ENCODE measurements at places on chromosomes 11 and 22.
A peak's percentile ranks its signal among the peaks of the same experiment; 100 is the strongest.

DNA sequence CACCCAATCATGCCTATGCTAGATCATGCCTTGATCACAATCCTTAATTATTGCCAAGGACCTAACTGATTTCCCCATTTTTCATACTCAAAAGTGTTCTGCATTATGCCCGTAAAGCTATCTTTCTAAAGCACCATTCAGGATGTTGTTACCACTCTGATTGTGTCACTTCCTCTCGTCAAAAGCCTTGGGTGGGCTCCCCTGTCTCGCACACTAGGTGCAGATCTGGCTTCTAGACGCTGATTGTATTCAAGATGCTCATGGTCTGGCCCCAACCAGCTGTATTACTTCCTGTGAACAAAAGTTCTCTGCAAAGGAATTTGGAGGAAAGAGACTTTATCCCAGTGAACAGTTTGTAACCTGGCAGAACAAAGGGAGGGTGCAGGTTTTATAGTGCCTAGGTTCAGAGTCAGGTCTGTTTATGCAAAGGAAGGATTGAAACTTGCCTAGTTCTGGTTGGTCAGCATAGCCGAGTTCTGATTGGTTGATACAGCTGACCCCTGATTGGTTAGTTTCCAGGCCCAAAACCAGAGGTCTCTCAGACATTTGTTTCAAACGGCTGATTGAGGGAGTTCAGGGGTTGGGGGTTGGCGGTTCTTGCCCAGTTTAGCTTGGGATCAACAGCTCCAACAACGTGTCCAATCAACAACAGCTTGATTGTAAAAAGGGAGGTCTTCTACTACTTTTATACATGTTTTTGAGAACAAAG lies 25.4 kb downstream of the ATG13 start:
- DNase-seq = no peak

DNA sequence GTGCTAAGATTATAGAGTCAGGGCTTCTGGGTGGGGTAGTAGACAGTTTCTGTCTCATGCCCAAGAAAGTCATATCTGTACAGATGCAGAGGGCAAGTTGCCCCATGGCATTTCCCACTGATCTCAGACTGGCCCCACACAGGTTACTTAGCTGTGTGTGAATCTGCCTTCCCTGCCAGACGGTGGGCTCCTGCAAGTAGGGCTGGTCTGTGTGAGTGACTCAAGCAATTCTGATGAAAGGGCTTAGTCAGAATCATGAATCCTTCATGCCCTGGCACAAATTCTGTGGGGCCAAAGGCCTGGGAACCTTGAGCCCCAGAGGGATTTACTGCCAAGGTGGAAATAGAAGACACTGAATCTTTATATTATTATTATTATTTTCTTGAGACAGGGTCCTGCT lies 30.4 kb downstream of the USH1C start:
- no peak for DNase-seq

DNA sequence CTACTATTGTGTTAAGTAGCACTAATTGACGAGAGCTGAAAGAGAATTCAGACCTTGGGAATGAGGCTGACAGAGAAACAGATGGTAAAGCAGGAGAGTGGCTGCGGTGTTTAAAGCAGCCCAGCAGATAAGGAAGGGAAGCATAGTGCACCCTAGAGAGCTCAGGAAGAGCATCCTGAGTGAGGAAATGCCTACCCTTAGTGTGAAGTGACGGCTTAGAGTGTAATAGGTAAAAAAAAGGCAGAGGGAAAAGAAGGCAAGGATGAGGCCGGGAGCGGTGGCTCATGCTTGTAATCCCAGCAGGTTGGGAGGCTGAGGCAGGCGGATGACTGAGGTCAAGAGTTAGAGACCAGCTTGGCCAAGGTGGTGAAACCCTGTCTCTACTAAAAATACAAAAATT lies 22.4 kb upstream of the ETS1 start:
- DNase-seq = no peak

DNA sequence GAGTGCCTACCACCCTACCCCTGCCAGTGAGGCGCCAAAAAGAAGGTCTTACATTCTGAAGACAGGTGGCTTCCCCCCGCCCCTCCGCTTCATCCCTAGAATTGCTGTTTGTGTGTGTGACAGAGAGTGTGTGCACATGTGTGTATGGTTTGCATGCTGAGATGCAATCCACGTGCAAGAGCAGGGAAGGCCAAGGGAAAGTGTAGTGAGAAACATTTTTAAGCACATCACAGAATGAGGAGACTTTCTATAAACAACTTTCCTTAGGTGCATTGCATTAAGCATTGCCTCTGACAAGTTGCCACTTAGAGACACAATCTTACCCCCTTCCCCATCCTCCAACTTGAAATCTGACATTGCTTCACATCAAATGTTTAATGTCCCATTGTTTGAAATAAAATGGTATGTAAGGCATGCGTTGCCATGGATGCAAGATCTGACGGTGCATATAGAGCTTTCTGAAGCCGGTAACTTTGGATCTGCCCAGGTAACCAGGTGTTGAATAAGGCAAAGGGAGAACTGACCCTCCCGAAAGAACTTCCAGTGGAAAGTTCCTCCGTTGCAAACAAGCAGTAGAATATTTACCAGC lies 21.4 kb downstream of the FJX1 start:
- no peak for DNase-seq

GRCh38 chr11:13210424-13210823 lies 67.2 kb upstream of the BMAL1 start:
- peak; percentile 67 for DNase-seq

Measured in RCC 7860 (cell line).